ENCODE measurements at places on chromosomes 5 and 9.

- no peak for DNase-seq
These were observed 38.9 kb downstream of the PRRC2B start for GRCh38 chr9:131432597-131433301.

DNA sequence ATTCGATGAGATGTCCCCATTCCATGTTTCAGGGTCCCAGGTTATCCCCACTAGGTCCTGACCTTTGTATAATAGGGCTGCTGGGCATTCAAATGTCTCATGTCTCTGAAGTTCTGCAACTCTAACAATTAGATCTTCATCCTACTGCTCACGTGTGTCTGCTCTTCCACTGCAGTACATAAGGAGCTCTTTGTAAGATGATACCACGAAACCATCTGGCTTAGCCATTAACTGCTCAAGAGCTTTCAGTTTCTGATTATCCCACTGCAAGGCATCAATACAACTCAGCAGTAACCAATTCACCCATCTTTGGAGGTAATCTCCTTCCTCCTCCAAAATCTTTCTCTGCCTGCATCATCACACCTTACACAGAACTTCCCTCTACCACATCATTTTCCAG is 49.9 kb upstream of the PPP2CA start:
- DNase-seq = no peak

GRCh38 chr9:36268007-36268427 is 9.8 kb upstream of the GNE start:
- no peak for DNase-seq

DNA sequence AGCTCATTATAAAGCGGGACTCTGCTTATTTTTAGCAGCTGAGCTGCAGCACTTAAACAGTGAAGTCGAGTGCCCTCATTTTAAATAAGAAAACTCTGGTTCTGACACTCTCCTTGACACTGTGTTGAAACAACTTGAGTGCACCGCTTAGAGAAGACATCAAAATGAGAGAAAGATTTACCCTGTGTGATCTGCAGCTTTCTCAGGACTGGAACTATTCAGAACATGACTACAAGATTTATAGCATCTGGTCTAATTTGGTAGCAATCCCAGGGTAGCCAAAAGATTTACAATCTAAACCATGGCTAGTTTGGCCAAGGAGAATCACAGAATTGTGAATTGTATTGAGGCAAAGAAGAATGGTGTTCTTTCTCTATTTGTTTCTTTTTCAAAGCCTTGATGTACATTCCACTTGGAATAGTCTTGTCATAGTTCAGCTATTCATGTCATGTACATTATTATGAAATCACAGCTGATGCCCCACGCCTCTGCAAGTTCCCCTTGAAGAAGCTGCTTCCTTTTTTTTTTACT is 38.7 kb downstream of the PLEKHG4B start:
- no peak for DNase-seq

GRCh38 chr5:149610589-149611255 is 29.4 kb downstream of the ARHGEF37 start:
- no peak for DNase-seq

- DNase-seq = no peak
These were observed 12.5 kb downstream of the C1QTNF2 start for GRCh38 chr5:160357861-160358411.

GRCh38 chr5:153714798-153715197 is 224.3 kb downstream of the GRIA1 start:
- DNase-seq = no peak

DNA sequence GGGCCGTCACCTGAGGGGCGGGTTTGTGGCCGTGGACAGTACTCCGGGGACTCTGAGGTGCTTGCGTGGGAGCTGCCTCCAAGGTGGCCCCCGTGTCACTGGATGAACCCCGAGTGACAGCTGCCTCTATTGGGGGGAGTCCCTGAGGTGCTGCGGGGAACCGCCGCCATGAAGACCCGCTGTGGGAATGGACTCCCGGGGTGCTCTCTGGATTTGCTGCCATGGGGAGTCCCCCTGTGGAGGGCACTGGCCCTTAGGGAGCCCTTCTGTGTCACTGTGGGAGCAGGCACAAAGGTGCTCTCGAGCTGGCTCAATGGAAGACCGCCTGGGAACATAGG is 100.2 kb upstream of the CCL21 start:
- DNase-seq = no peak

GRCh38 chr5:14445013-14445412 is 136.6 kb upstream of the OTULINL start:
- no peak for DNase-seq

DNA sequence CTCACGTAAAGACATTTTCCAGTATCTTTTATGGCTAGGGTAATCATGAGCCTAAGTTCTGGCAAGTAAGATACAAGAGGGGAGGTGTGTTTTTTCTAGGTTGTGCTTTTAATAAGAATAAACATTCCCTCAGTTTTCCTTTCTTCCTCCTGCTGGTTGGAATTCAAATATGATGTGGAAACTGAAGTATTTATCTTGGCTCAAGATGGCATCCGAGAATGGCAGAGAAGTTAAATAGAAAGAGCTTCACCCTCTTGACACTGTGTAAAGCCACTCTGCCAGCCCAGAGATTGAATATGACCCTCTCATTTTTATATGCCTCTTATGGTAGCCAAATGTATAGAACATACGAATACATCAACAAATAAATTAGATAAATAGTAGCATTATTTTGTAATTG is 438.4 kb downstream of the ISL1 start:
- DNase-seq = no peak

DNA sequence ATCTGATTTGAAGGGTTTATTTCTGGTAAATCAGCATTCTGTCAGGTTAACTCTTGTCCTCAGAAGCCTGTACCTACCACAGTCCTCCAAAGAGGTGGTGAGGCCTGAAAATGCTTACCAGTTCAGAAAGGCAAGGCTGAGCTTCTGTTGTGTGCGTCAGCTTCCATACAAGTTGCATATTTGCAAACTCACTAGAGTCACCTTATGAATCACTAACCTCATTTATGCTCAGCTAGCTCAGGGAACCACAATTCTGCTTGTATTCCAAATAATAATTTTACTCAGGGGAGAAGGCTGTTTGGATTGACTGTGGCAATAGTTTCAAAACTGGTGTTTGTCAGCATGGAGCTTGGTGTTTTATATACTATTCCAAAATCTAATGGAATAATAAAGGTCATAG is 355.1 kb upstream of the RFX3 start:
- DNase-seq = no peak

- no peak for DNase-seq
These were observed 267.0 kb upstream of the HAPLN1 start for GRCh38 chr5:83987513-83988292.

GRCh38 chr5:102866237-102866600 is 111.1 kb downstream of the PAM start:
- no peak for DNase-seq

DNA sequence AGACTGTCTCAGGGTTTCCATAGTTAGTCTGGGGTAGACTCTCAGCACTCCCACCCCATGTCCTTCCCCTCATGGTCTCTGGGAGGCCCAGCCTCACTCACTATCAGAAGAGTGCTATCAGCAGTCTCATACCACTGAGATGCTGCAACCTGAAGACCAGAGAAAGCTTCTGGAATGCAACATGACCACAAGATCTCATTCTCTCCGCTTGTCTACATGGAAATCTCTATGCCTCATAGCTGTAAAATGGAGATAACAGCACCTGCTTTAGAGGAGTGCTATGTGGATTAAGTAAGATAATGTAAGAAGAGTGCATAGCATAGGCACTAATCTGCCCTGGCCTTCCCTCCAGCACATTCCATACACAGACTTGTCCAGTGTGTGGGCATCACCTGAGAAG is 47.0 kb upstream of the ZNF169 start:
- no peak for DNase-seq

GRCh38 chr5:72006361-72006760 is 100.9 kb upstream of the MAP1B start:
- DNase-seq = no peak

DNA sequence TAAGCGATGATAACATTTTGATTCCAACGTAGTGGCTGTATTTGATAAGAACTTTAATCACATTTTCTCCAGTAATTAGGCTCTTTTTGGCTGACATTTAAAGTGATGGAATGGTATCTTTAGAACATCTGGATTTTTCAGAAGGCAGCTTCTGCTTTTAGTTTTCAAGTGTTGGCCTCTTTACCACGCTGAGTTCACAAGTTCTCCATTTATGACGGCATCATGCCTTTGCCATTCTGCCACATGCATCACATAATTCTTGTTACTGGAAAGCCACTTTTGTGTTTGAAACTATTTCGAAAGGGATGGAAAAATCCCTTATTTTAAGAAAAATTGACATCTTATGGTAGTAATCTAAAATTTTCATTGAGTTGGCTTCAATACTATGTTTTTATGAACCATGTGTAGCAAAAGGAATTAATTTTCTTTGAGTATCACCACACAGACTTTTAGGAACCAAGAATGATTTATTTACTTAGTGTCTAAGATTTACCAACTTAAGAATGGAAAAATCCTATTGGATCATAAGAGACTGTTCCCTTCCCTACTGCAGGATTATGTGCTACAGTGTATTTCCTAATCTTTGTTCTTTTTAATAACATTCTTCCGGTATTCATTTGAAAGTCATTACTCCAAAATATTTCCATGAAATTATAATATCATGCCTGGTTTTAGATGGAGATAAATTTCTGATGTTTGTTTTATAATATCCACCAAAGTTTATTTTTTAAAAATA is 344.2 kb downstream of the ADGRV1 start:
- DNase-seq = peak; percentile 67

DNA sequence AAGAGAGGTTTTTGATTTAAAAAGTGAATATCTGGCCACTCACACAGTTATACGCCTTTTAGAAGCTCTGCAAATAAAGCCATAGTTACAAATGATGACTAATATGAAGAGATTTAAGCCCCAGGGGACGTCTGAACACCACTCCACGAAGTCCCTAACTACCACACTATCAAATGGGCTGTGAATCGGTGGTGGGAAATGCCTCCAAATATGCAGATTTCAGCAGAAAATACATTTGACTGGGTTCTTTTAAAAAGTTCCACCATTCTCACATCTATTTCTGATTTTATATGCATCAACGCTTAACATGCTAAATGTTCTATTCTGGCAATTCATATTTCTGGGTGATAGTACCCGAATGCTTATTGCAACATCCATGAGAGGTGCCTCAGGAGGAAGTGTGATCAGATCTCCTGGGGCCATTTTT is 22.5 kb downstream of the TICAM2 start:
- no peak for DNase-seq

GRCh38 chr5:41843456-41844370 is 26.5 kb downstream of the OXCT1 start:
- DNase-seq = peak; percentile 77

DNA sequence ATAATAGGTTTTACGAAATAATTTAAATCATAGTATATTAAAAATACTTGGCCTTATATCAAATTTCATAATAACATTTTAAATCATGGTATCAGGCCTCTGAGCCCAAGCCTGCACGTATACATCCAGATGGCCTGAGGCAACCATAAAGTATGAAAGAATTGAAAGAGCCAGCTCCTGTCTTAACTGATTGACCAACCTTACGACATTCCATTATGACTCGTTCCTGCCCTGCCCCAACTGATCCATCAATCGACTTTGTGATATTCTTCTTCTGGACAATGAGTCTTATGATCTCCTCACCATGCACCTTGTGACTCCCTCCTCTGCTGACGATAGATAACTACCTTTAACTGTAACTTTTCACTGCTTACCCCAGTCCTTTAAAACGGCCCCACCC is 545.0 kb downstream of the MTRR start:
- no peak for DNase-seq

DNA sequence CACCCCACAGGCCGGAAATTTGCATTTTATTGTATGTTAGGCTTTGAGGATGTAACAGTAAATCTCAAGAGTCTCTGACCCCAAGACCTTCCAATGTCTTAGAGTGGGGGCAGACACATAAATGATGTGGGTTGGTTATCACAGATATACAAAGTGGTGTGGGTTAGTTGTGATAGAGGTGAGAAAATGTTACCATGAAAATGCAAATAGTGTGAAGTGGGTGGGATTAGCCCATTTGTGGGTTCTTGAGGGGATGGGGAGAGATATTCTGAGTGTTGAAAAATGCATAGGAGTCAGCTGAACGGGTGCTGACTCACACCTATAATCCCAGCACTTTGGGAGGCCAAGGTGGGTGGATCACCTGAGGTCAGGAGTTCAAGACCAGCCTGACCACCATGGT is 7.9 kb upstream of the RNF145 start:
- no peak for DNase-seq

GRCh38 chr9:17635115-17635890 is 56.4 kb downstream of the SH3GL2 start:
- no peak for DNase-seq

- no peak for DNase-seq
These were observed 184.0 kb downstream of the GNAQ start for GRCh38 chr9:77847626-77848025.

- DNase-seq = no peak
These were observed 135.9 kb upstream of the OTULINL start for GRCh38 chr5:14445576-14446290.

DNA sequence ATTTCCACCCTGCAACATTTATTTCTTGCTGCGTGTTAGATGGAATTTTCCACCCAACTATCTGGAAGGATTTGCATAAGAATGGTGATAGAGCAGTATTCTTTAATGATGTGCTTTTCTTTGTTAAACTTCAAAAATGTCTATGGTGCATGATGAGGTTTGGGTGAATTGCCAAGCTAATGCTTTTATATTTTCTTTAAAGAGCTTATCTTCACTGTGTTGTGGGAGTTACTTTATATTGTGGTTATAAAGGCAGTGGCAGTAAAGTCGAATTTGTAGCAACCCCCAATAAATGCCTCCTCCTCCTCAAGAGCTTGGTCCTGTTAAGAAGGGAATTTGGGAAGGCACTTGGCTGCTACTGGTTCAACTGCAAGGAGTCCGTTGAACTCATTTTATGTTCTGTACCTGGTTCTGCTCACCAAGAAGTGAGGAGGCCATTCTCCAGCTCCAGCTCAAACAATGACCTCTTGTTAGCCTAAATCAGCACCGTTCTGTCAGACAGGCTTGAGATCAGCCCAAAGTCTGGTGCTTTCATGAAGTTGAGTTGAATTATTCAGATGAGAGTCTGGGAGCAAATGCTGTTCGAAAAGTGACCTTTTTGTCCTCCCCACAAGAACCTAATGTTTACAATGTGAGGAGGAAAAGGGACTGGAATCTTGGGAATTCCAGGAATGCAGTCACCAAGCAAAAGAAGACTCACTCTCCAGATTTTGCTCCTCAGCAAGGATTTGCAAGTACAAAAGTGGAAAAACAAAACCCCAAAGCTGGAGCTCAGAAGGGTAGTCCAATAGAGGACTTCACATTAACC is 217.0 kb downstream of the TMEM38B start:
- DNase-seq = no peak

Data from SK-N-MC (cell line).